Stimulated activated CD4-positive, alpha-beta T cell treated with anti-CD3 and anti-CD28 coated beads, Interleukin-15, amount 100 ng/mL, for 1 hour (primary cell): ENCODE measurements at places on chromosomes 3 and 15.

- DNase-seq = no peak
Measured at GRCh38 chr15:95492388-95493070, 838.0 kb upstream of the NR2F2 start.

DNA sequence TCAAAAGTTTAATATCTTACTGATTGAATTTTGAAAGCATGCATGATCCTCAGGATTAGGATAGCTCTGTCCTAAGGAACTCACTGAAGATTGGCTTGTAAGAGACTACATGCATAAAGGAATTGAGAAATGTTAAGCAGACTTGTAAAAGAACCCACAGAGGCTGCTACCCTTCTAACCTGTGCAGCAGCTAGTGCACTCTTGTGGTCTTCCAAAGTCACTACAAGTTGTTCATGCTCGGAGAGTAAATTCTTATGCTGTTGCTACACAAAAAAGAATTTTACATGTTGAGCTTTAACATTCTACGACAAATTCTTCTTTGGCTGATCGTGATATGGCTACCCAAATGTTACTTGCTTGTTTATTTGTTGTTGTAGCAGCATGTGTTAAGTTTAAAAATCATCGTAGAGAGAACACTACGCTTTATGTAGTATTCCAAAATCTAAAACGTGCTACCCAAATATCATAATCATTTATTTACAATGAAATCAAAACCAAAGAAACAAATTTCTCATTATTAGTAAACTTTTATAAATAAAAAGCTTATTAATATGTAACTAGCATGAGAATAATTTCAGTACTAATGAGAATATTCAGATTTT is 55.0 kb downstream of the GOLIM4 start:
- no peak for DNase-seq

DNA sequence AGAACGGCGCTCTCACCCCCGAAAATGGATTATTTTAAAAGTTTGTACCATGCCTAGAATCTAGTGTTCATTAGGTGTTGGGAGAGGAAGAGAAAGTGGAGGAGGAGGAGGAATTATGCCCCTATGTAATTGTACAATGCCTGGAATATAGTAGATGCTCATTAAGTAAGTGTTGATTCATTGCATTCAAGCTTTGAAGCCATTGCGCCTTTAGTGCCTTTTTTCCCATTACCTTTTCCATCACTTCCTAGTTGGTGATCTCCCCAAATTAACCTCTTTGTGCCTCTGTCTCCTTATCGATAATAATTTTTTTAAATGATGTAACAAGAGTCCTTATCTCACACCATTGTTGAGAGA is 220.7 kb upstream of the PRICKLE2 start:
- no peak for DNase-seq

DNA sequence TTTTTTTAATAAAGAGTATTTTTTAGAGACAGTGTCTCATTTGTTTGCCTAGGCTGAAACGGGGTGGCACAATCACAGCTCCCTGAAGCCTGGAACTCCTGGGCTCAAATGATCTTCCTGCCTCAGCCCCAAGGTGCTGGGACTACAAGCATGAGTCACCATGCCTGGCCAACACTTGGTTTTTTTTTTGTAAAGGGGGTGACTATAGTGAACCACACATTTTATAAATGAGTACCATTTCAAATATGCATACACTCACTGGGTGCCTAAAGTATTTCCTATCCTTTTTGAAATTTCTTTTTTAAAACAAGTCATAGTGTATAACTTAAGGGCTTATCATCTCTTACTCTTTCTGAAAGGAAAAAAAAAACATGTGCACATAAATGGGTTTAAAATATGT is 325.2 kb upstream of the MEIS2 start:
- no peak for DNase-seq

DNA sequence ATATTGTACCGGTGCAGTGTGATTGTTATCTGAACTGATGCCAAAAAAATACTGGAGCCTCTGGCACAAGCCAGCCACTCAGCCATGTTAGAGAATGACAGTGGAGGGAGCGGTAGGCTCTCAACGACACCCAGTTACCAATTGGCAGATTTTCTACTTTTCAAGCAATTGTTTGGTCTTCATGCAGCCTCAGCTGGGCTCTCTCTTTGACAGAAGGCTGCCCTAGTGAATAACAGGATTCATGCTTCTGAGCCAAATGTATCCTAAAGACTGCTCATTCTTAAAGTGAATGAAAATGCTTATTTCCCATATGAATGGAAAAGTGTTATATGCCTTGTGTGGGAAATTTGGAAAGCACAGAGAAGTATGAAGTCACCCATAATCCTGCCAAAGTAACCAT is 261.2 kb upstream of the TRIM42 start:
- DNase-seq = no peak
